Activated T-cell treated with anti-CD3 and anti-CD28 coated beads, Interleukin-2, amount 50 U/mL, for 48 hours (primary cell): ENCODE measurements at places on chromosomes 12 and 14.

DNA sequence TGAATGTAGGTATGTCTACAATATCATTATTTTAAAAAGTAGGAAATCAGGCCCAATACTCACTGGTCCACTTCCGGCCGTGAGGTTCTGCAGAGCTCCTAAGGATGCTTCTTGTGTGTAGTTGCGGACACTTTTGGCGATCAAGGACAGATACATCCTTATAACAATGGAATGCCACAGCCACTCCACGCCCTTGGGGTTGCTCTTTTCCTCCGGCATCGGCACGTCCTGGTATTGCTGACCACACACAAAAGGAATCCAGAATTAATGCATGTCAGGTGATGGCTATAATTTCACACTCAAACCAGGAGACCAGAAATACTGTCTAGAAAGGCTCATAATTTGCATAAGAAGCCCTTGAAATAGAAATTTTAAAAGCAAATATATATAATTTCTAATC lies 65.6 kb upstream of the YARS2 start:
- DNase-seq = no peak

DNA sequence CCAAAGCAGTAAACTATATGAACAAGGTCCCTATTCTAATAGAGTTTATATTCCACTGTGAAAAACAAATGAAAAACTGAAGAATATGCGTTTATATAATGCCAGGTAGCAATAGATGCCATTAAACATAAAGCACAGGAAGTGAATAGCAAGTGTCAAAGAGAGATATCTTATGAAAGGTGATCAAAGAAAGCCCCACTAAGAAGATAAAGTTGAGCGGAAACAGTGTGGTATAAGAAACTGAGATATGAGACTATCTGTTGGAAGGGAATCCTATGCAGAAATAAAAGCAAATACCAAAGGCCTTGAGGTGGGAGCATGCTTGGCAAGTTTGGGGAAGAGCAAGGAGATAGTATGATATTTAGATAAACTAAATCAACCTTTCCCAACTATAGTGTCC lies 123.1 kb upstream of the FAR2 start:
- no peak for DNase-seq

GRCh38 chr12:54193434-54193833 lies 4.6 kb upstream of the SMUG1 start:
- no peak for DNase-seq

DNA sequence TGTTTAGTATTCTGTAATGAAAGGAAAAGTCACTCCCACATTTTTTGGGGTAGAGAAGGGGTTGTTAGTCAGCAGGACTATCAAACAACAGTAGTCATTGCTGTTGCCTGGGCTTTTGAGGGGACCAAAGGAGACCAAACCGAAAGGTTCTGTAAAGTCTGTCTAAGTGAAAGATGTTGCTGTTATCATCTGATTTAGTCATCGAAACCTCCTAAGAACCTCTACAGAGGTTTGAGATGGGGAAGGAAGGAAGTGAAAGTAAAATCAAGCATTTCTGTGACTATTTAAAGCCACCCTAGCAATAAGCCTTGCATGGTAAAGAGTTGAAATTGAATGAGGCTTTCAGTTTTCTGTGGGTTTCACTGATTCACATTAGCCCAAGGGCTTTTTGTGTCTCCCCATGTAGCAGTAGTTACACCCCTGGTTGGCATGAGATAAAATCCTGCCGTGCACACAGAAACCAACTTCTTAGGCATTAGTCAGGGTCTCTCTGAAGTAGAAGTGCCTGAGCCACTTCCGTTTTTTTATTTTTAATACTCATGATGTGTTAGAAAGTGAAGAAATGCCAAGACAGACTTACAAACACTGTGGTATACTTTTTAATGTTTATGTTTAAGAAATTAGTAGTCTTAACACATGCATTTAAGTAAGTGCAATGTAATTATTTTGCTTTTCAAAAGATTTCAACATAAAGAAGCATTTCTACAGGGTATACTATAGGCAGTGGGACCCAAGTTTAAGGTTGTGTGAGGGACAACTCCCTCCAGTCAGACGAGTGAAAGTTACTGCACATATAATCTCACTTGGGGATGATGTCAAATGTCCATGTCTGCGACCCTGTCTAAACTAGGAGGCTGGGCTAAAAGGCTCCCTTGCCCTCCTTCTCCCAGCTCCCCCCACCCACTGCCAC lies 50.4 kb downstream of the DYRK2 start:
- DNase-seq = peak; percentile 61

DNA sequence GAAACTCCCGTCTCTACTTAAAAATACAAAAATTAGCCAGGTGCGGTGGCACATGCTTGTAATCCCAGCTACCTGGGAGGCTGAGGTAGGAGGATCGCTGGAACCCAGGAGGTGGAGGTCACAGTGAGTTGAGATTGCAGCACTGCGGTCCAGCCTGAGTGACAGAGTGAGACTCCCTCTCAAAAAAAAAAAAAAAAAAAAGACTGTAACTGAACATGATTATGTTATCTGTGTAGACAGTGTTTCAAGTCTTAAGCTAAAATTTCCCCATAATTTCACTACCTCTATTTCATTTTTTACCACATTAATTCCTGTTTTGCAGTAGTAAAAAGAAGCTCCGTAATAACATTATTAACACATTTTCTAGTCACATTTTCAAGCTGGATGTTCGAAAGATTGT lies 5.4 kb downstream of the PLBD1 start:
- no peak for DNase-seq

DNA sequence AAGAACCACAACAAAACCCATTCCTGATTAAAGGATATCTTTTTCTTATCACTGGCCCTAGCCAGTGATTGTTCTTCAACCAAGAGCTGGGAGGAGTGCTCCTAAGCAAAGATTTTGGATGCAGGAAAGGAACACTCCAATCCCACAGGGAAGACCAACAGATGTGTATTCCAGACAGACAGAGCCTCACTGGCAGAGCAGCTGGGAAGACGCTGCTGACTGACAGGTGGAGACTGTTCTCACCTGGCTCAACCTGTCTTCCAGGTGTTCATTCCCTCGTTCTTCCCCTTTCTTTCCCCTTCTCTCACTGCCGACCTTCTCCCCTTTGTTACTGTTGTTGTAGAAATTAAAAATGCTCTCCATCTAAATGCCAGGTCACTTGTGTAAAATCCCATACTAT lies 89.7 kb upstream of the CCDC198 start:
- DNase-seq = no peak

DNA sequence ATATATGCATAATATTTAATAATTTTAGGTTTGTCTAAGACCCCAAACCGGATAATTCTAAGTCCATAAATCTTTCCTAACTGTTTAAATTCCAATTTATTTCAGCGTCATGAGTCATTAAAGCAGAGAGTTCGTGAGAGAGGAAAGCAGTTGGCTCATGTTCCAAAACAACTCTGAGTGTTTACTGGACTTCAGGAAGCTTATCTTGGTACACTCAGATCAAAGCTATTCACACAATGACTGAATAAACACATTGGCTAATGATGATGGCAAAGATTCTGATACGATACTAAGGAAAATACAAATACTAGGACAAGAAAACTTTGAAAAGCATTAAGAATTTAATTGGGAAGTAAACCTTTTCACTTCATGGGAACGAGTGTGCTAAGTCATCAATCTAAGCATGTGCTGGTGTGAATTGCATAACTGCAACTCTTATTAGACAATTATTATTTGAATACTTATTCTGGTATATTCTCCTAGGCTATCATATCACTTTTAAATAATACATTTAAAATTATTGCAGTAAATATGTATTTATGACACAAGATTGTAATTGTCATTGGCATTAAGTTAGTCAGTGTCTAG lies 34.8 kb upstream of the CLEC14A start:
- no peak for DNase-seq

- no peak for DNase-seq
These were observed 16.4 kb downstream of the DLST start for GRCh38 chr14:74898083-74898482.

GRCh38 chr14:94370524-94370910 lies 17.9 kb downstream of the SERPINA1 start:
- no peak for DNase-seq

GRCh38 chr12:101743724-101744472 lies 4.6 kb upstream of the SYCP3 start:
- DNase-seq = no peak

- no peak for DNase-seq
These were observed 6.8 kb downstream of the ENDOU start for GRCh38 chr12:47718531-47718930.

- DNase-seq = no peak
These were observed 19.2 kb upstream of the DYNC1H1 start for GRCh38 chr14:101945171-101945570.

DNA sequence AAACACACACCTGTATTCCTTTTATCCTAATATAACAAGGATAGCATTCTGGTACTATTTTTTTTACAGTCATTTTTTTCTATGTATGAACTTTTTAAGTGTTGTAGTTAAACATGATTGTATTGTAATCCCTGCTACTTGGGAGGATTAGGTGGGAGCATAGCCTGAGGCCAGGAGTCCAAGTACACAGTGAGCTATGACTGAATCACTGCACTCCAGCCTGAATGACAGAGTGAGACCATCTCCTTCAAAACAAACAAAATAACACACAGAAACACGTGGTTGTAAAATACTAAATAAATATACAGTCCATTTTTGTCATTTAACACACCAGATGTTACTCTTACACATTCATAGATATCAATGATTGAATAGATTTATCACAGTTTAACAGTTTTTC lies 56.9 kb downstream of the MAP4K5 start:
- DNase-seq = no peak

DNA sequence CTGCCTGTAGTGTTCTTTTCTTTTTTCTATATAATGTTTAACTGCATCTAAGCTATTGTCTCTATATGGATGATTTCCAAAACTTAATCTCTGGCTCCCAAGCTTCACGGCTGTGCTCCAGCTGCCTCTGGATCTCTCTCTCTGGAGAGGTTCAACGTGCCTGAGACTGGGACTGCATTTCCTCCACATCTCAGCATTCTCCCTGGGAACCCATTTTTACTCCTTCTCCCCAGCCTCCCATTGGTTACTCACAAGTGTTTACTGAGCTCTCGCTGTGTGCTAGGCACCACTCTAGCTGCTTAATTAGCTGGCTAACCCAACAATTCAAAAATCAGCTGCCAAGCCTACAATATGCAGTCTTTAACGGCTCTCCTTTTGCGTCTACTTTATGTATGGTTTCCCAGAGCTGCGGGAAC lies 34.7 kb downstream of the FBXL14 start:
- DNase-seq = no peak

- no peak for DNase-seq
These were observed 96.7 kb upstream of the NOVA1 start for GRCh38 chr14:26694521-26694920.

- no peak for DNase-seq
These were observed 13.1 kb upstream of the TMTC1 start for GRCh38 chr12:29796823-29797263.

DNA sequence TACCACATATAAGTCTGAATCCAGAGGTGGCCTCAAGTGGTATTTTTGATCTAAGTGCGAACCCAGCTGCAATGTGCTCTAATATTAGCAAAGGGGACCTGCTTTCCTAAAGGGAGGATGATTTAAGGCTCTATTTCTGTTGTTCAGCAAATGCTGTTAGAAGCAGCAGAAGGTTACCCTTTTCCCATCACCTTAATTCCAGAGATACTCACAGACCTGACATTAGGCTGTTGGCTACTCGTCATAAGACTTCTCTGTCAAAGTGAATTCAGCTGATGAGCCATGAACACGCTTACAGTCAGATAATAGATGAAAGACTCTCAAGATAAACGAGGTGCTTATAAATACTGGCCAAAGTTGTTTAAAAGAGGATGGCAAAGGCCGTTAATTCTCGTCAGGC lies 308.7 kb upstream of the DDHD1 start:
- DNase-seq = no peak

DNA sequence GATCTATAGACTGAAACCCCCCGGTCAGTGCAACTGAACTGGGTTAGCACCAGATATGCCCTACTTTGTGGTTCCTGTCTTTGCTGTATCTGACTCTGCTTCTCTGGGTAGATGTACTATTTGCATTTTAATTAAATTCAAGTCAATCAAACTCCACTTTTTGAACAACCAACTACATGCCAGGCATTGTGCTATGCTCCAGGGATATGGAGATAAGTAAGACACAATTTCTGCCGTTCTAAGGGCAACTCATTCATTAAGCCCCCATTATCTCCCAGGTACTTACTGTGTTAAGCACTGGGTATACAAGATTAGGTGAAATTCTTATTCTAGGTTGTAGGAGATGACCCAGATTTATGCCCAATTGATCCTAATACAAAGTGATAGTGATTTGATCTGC lies 62.7 kb upstream of the JDP2 start:
- no peak for DNase-seq

- peak; percentile 56 for DNase-seq
These were observed 27.5 kb downstream of the TCHP start for GRCh38 chr12:109927622-109928021.

GRCh38 chr12:65335021-65335714 lies 56.7 kb downstream of the MSRB3 start:
- no peak for DNase-seq

DNA sequence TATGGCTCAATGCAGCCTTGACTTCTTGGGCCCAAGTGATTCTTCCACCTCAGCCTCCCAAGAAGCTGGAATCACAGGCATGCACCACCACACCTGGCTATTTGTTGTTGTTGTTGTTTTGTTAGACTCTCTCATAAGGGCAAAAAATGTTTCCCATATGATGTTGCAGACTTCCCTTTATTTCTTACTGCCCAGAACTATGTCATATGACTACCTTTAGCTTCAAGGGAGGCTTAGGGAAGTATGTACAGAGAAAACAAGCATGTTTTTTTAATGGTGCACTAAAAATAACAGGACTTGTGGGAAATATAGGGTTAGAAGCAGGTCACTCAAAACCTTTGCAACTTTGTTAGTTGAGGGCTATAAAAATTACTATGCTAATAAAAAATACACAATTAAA lies 4.3 kb upstream of the GPR19 start:
- no peak for DNase-seq

GRCh38 chr12:22615963-22616501 lies 8.9 kb upstream of the ETNK1 start:
- DNase-seq = no peak

- DNase-seq = no peak
These were observed 142.1 kb downstream of the CNTN1 start for GRCh38 chr12:40834321-40834720.

GRCh38 chr14:99522025-99522401 lies 40.8 kb downstream of the CCNK start:
- DNase-seq = no peak

DNA sequence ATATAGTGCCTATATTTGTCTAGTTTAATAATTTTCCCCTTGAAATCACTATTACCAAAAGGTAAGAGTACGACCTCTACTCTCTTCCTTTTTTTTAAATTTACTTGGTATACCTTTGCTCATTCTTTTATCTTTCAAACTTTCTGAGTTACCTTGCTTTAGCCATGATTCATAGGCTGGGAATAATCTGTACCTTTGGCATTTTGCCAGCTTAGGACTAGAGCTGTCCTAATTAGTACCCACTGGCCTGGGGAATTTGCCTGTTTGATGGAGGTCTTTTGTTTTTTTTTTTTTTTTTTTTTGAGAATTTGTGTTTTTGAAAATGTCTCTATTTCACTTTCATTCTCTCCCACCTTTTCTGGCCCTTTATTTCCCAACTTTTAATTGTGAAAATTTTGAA lies 8.7 kb upstream of the SLC4A8 start:
- DNase-seq = no peak

- no peak for DNase-seq
These were observed 196.6 kb downstream of the EGLN3 start for GRCh38 chr14:33754261-33754660.

GRCh38 chr12:124865728-124866127 lies 2.1 kb upstream of the SCARB1 start:
- no peak for DNase-seq

- DNase-seq = peak; percentile 86
These were observed 7.7 kb downstream of the UBC start for GRCh38 chr12:124906606-124907261.

- DNase-seq = no peak
These were observed 13.2 kb upstream of the RXYLT1 start for GRCh38 chr12:63766498-63766897.
